Activated CD4-positive, alpha-beta T cell treated with anti-CD3 and anti-CD28 coated beads for 4 hours (primary cell): ENCODE measurements at places on chromosomes 1 and 21.

- DNase-seq, result no peak
Observed at GRCh38 chr1:2344121-2344681, 47.2 kb downstream of the MORN1 start.

DNA sequence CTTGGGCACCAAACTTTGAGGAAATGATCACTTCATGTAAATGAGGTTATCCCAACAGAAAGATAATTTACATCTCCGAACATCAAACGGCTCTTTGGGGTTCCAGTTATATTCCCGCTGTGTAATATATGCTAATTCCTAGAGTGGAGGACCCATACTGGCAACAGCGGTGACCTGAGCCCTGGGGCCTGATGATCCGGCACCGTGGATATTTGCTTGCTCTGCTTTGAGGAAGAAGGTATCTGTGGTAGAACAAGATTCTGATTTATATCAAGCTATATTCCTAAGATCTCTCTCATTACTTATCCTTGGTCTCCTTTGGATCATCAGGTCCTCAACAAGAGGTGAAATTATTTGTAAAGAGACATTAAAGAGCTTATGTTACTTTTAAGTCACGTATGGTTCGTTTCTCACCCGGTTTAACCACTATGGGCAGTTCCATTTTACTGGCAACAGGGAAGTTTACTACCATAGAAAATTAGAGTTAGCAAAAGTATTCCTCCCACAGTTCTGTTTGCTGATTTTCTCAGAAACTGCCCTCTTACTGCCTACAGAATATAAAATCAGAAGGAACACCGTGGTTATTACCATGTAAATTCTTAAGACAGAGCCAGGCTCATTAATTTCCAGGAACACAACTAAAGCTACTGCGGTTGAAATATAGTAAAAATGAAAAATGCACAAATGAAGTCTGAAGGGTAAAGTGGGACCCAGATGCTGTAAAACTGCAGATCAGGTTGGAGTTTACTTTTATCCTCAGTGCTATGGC lies 56.7 kb downstream of the MRPL39 start:
- DNase-seq, result no peak

GRCh38 chr1:48206371-48206770 lies 16.1 kb upstream of the SLC5A9 start:
- no peak for DNase-seq

DNA sequence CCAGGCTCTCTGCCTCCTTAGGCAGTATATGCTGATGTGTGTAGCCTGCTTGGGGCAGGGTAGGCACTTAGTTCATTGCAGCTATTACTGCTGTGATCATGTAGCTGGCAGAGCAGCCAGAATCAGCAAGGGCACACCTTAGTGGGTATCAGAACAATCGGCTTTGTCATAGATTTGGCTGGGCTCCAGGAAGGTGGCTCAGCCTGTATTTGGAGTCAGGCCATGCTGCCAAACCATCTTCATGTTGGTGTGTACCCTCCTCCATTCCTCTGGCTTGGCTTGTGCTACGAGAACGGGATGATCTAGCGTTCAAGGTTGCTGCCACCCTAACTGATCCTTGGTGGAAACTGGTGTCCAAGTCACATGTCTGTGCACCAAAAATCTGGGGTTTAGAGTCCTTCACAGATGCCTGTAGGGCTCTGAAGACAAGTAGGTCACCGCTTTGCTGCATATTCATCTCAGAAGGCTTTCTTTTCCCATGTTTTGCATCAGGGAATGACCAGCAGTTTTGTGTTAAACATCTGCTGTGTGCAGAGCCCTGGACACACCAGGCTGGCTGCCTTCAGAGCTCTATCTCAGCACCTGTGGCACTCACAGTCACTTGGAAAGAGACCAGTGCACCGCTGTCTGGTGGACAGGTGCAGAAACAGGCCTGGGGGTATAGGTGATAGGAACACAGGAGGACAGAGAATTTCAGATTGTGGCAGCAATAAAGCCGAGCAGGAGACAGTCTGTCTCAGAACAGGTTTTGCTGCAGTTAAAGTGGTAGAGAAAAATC lies 23.7 kb downstream of the VANGL1 start:
- no peak for DNase-seq

DNA sequence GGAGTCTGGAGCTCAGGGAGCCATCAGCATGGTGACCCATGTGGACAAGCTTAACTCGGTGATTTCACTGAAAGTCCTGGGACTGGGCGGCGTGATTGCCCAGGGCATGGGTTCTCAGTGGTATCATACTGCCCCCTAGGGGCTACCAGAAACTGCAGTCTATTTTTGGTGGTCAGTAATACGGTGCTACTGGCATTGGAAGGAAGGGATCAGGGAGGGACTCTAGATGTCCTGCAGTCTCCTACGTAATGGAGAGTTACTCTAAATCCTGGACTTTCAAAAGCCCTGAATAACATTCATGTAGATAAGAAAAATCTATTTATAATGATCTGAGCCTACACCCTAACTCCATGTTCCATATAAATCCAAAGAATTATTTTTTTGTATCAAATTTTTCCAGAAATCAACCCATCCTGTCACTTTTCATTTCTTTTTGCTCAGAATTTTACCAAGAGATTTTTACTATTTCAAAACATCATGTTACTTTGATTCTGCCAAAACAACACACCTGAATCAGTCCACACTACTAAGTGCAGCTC lies 37.3 kb downstream of the PABPC4 start:
- DNase-seq, result peak; percentile 33

GRCh38 chr1:36494971-36495370 lies 12.3 kb upstream of the CSF3R start:
- DNase-seq, result no peak

- DNase-seq, result no peak
Observed at GRCh38 chr21:22703521-22703920, 1705.3 kb downstream of the NCAM2 start.

- peak; percentile 1 for DNase-seq
Observed at GRCh38 chr1:218473522-218473921, 128.4 kb downstream of the TGFB2 start.

DNA sequence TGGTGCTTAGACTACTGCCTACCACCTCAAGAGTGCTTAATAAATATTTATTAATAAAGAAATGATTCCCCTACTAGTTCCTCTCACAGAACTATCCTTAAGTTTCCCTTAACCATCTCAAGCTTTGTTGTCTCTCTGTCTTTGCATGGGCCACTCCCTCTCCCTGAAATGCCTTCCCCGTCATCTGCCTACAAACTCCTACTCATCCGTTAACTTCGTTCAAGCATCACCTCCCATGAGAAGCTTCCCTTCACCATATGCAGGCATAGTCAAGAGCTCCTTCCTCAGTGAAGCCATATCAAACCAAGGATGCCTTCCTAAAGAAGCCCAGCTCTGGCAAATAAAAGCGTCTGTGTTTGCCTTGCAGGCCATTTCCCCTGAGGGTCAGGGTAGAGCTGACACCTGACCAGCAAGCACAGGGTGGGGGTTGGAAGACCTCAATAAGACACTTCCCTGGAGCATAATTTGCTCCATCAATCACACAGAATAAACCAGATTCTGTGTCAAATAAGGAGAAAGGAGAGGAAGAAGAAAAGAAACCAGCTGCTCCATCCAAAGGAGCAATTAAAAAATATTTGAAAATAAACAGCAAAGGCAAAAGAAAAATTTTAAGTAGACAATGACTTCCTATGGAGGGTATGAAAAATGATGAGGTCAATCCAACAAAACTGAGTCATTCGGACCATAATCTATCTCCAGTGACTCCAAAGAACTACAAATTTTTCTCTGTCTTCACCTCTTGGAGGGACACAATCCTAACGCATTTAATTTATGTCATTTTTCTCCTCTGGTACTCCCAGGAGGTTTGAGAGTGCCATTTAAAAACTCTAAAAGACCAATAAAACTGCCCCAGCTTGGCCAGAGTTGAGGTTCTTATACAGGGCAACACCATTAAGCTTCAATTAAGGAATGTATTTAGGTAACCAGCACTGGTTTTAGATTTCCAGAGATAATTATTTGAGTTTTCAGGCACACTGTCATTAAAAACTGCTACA lies 303.6 kb downstream of the KCNH1 start:
- no peak for DNase-seq

DNA sequence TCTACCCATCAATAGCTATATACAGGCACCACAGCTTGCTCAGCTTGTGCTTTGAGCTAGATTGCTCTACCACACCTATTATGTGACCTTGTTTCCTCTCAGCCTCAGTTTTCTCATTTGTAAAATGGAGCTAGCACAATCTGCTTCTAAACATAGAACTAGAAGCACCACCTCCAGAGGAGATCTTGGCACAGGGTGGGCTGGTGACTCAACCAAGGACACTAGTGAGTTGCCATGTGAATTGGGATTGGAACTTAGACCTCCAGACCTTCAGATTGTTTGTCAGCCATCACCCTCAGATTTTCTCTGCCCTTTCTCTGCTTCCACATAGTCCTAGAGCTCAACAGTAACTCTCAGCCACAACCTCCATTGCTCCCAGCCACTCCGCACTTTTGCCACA lies 3.0 kb upstream of the MACO1 start:
- no peak for DNase-seq
